ENCODE measurements at places on chromosomes 16 and 17. TPM values are rescaled to one million over a fixed set of nuclear protein-coding genes. Genes with fewer than 3 reads are reported as not detected.

The EXOC3L1 gene
- total RNA-seq = not detected

The NEUROD2 gene
- not detected for total RNA-seq

The QPRT gene
- 49.1 TPM for total RNA-seq

The C16orf89 gene
- total RNA-seq = 0.17 TPM
